ENCODE measurements at places on chromosomes 13 and 19.

- DNase-seq = no peak
Observed at GRCh38 chr19:11063434-11063833, 25.8 kb upstream of the LDLR start.

GRCh38 chr19:18262144-18262543 lies 12.1 kb downstream of the IQCN start:
- no peak for DNase-seq

GRCh38 chr19:18481505-18482222 lies 40.2 kb downstream of the ELL start:
- no peak for DNase-seq

DNA sequence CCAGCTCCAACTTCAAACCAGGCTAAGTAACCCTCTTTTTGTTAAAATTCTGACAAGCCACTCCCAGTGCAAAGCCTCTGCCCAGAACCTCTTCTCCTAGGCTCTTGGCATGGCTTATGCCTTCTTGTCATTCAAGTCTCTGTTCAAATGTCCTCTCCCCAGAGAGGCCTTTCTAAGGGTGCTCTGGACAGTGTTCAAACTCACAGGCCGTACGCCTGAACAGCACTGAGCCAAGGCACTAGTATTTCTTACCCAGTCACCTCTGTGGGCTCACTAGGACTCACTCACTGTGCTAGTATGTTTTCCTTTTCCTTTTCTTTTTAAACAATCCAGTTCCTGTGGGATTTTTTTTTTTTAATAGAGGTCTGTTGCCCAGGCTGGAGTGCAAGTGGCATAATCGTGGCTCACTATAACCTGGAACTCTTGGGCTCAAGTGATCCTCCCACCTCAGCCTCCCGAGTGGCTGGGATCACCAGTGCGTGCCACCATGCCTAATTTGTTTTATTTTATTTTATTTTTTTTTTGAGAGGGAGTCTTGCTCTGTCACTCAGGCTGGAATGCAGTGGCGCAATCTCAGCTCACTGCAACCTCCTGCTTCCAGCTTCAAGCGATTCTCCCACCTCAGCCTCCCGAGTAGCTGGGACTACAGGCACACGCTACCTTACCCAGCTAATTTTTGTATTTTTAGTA lies 2.3 kb upstream of the ASF1B start:
- no peak for DNase-seq

DNA sequence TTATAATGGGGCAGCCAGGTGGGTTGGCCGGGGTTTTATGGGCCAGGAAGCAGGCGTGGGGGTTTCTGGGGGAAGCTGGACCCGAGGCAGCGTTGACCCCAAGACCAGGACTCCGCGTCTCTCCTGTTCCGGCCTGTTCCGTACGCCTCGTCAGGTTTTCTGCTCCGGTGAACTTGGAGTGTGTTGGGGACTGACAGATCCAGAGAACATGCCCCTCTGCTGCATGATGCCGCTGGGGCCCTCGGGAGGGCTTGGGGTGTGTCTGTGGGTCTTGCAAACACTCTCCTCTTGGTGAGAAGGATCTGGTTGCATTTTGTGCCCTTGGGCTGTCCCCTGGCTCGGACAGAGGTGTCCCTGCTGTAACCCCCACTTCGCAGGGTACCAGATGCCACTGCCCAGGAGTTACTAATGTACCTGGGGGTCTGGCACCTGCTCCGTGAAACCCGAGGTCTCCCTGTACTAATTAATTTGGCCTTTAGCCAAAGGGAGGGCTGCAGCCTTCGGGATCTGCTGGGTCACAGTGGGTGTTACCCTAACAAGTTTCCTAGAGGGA lies 15.6 kb downstream of the KDM4B start:
- no peak for DNase-seq

- no peak for DNase-seq
Observed at GRCh38 chr19:50607874-50608785, 31.6 kb downstream of the SYT3 start.

DNA sequence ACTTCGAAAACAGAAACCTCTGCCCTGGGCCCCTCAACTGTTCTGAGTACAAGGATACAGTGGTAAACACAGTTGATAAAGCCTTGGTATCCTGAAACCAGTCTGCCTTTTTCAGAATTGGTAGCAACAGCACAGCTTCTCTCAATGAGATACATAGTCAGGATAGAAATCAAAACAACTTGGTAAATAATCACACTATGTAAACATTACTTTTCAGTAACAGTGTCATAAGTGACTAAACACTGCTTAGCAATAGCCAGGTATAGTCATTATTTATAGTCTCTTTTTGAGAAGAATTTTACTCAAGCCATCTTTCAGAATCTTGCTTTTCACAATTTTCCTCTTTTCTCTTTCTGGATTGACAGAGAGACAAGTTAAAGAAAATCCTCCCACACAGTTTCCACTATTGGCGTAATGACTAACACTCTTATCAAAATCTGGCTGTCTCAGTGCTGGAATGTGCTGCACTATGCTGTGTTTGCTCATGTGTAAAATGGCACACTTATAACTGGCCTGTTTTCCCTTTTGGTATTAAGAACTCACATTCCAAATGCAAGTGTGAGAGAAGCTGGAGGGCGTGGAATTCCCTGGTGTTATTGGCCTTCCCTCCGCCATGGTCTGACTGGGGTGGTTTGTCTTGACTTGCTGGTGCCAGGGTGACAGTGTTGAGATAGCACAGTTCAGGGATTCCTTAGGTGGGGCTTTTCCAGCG lies 368.8 kb downstream of the TDRD3 start:
- no peak for DNase-seq

- DNase-seq = no peak
Observed at GRCh38 chr19:13097463-13098258, 5.0 kb downstream of the LYL1 start.

DNA sequence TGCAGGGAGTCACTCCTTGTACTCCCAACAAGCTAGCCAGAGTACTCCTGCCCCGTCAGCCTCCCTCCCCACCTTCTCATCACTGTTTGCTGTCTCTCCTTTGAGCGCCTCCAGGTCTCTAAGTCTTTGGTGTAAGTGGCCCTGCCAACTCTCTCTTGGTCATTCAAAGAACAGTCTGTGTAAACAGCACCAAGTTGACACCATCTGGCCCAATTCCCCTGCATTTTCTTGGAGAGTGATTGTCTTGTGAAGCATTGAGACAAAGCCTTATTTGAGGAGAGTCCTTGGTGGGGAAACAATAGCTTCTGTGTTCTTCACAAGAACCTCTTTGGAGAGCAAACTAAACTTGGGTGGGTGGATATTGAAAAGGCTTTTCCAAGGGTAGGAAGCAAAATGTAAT lies 114.6 kb upstream of the RNF113B start:
- DNase-seq = no peak

DNA sequence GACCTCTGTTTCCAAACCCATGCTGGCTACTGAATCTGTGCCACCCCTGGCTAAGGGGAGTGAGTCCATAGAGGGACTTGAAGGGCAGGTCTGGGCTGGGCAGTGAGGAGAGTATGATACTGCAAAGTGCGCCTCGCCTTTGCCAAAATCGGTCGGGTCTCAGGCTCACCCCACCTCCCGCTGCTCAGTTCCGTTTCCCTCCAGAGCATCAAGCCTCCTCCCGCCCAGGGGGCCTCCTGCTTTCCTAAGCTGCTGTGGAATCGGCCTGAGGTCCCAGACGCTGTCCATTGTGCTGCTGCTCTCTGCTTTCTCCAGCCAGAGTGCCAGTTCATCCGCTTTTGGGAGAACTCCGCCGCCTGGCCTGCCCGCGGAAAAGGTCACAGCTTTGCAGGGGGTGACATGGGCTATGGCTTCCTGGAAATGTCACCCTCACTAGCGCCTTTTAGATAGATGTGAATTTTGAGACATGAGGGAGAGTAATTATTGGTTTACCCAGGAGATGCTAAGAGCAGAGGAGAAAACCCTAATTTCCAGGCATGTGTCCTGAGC lies 1418.4 kb downstream of the UQCRFS1 start:
- peak; percentile 17 for DNase-seq

- DNase-seq = no peak
Observed at GRCh38 chr13:33452873-33453517, 167.4 kb upstream of the STARD13 start.

DNA sequence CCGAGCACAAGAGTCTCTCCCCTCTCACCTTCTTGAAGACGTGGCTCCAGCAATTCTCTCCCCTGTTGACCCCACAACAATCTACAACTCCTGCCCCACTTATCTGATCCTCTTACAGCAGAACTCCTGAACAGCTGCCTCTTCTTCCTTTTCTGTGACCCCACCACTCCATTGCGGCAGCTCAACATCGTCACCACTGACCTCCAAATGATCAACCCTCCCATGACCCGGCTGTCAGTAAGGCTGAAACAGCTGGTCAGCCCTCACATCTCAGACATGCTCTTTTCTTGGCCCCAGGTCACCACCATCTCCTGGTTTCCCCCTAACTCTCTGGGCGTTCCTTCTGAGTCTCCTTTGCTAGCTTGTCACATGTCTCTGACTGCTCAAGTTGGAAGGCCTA lies 1.8 kb downstream of the EXOSC5 start:
- DNase-seq = no peak

- DNase-seq = no peak
Observed at GRCh38 chr13:29543230-29544215, 52.0 kb downstream of the SLC7A1 start.

DNA sequence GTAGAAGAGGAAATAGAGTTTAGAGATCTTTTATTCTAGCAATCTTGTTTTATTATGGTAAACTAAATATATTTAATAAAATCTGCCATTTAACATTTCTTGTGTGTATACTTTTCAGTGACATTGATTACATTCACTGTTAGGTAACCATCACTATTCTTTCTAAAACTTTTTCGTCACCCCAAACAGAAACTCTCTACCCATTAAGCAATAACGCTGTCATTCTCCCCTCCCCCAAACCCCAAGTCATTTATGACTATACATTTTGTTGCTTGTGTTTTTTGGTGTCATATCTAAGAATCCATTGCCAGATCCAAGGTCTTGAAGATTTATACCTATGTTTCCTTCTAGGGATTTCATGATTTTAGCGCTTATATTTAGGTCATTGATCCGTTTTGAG lies 10.6 kb downstream of the URI1 start:
- DNase-seq = no peak

DNA sequence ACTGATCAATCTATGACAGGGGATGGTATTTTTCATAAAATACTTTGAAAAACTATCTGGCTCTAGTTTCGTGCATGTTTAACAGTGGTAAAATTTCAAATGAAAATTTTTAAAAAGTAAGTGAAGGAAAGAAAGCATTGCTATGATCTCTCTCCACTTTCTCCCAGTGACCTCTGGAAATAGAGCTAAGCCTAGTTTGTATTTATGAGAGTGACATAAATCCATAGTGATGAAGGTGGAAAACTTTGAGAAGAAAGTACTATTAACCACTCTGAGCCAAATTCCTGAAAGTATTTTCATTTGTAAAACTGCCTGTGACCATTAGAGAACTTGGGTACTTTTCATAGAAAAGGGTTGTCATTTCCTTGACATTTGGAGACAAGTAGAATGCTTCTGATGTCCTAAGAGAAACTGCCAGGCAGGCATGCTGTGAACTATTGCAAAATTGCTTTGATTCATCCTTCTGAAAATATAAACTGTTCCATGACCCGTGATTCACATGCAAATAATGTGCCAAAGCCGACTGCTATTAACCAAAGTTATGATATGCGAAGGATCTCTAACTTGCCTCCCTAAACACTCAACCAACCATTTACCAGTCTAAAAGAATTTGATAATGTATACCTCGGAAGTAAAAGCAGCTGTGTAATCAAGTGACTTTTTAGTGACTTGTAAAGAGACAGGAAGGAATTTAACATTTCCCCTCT lies 133.2 kb downstream of the VWA8 start:
- peak; percentile 80 for DNase-seq

GRCh38 chr19:53942001-53942786 lies 20.5 kb upstream of the CACNG8 start:
- no peak for DNase-seq

- DNase-seq = no peak
Observed at GRCh38 chr13:79590394-79590676, 109.4 kb downstream of the NDFIP2 start.

DNA sequence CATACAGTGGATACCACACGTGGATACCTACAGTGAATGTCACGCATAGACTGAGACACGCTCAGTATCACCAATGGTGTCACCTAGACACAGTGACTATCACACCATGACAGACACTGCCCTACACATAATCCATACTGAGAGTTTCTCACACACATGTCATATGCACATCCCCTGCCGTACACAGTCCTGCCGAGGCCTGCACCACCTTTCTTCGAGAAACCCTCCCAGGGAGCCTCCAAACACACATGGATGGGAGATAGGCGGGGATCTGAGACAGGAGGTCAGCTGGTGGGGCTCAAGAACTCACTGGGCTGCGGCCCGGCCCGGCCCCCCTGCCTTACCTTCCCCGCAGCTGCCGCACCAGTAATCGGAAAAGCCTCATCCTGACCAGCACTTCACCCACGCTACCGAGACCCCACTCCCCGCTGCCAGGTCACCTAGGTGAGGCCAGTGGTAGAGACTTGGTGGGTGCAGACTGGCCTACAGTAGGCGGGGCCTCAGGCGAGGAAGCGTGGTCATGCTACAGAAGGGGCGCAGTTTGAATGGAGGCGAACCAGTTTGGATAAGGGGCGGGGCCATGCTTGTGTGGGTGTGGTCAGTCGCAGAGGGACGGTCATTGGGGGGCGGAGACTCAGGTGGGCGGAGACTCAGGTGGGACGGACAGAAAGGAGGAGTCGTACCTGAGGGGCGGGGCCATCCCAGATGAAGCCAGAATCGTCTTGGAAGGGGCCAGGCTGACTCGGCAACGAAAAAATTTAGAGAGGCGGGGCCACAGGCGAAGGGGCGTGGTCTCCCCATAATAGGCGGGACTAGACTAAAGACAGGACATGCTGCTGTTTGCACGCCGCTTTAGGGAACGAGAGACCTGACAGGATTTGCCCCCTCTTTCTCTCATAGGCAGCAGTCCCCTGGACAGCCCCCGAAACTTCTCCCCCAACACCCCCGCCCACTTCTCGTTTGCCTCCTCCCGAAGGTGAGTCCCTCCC lies 2.1 kb downstream of the MAST1 start:
- no peak for DNase-seq

- no peak for DNase-seq
Observed at GRCh38 chr13:73782450-73783449, 351.5 kb downstream of the KLF12 start.

Measured in brain pericyte (primary cell).